ENCODE measurements at places on chromosomes 7 and 10. TPM values are rescaled to one million over a fixed set of nuclear protein-coding genes. Genes with fewer than 3 reads are reported as not detected.

The NRG3 gene
- total RNA-seq = not detected

The GIMAP5 gene
- total RNA-seq = 0.14 TPM

The FEZF1 gene
- not detected for total RNA-seq

The TMEM130 gene
- total RNA-seq = 0.14 TPM

The CYP3A4 gene
- total RNA-seq = not detected

The MIOS gene
- total RNA-seq = 22.8 TPM

The SFMBT2 gene
- total RNA-seq = 5.1 TPM

The TBX20 gene
- 4.6 TPM for total RNA-seq

The CCDC172 gene
- total RNA-seq = not detected

The SEMA3D gene
- total RNA-seq = 12.1 TPM

The ARL4A gene
- total RNA-seq = 39.2 TPM

The AKR1C1 gene
- 321 TPM for total RNA-seq

The STEAP4 gene
- total RNA-seq = 4.6 TPM

The ATP6V0A4 gene
- total RNA-seq = 0.09 TPM
